ENCODE measurements at places on chromosomes 6 and 20.

DNA sequence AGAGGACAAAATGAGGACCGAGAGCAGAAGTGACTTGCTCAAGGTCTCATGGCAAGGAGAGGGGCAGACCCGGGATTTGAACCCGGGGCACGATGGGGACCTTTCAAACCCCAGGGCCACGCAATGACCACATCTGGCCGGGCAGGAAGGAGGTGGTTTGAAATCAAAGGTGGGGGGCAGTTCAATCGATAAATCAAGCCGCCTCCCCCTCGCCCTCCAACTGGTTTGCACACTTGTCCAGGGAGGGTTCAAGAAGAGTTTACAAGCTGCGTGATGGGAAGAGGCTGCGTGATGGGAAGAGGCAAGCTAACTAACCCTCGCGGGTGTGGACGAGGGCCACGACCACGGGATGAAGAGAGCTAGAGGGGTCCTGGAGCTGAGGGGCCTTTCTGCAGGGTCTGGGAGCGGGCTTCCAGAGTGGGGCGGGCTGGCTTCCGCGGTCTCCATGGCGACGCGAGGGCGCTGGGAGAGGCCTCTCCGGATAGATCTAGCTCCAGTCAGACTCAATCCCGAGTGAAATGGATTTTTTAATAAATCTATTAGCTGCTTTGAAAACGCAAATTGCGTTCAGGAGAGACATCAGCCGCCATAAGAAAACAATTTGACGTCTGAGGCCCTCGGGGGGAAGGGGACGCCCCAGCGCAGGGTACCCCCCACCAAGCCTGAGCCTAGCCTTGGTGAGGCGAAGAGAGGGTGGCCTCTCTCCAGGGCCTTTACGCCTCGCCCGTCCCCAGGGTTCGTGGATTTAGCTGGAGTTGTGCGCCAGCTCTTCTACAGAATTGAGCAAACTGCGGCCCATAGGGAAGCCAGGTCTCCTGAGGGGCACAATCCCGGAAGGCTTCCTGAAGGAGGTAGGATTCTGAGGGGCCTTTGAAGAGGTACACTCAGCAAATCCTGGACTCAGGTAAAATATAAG lies 143.9 kb downstream of the GRM4 start:
- DNase-seq, result no peak

DNA sequence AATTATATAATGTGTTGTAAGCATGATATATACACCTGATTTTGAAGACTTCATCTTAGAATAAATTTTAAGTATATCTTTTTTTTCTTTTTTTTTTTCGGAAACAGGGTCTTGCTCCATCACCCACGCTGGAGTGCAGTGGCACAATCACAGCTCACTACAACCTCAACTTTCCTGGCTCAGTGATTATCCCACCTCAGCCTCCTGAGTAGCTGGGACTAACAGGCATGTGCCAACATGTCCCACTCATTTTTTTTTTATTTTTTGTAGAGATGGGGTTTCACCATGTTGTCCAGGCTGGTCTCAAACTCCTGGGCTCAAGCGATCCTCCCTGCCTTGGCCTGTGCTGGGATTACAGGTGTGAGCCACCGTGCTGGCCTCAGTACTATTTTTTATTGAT lies 17.1 kb downstream of the VPS52 start:
- DNase-seq, result no peak

DNA sequence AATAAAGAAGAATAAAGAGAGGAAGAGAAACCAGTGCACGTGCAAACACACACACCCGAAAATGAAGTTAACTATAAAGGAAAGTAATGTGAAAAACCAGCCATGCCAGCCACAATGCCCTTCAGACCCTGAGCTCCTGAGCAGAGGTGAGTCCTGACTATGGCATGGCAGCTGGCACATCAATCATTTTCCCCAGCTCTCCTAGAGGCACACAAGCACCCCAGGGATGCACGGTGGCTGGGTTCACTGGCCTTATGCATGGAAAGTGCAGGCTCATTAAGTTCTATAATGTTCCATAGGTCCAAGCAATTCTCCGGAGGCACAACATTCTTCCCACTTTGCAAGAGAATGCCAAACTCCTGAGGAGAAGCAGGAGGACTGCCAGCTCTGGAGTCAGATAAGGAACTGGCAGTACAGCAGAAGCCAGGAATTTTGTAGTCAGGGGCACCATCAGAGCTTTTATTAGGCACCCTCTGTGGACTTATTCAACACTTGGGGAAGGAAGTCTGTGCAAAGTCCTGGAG lies 175.0 kb upstream of the PRDM1 start:
- DNase-seq, result no peak

- no peak for DNase-seq
These were observed 19.0 kb downstream of the LRFN2 start for GRCh38 chr6:40568062-40568708.

- DNase-seq, result no peak
These were observed 33.3 kb upstream of the RSPO3 start for GRCh38 chr6:127085181-127085580.

DNA sequence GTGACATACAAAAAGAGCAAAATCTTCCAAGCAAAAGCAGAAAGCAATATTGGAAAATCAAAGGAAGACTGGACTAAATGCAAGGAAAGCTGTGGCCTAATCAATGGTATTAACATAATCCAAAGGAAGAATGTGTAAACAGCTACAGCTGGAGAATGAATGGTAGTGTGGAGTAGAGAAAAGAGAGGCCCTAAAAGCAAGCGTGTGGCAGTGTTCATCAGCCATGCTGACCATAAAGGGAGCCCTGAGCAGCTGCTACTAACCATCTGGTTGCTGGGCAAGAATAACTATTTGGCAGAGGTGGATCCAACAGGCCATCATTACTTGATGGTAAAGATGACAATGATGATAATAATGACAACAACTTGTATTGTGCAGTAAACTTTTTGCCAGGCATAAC lies 148.5 kb upstream of the BEND6 start:
- no peak for DNase-seq

- no peak for DNase-seq
These were observed 68.4 kb downstream of the VEGFA start for GRCh38 chr6:43838276-43839036.

DNA sequence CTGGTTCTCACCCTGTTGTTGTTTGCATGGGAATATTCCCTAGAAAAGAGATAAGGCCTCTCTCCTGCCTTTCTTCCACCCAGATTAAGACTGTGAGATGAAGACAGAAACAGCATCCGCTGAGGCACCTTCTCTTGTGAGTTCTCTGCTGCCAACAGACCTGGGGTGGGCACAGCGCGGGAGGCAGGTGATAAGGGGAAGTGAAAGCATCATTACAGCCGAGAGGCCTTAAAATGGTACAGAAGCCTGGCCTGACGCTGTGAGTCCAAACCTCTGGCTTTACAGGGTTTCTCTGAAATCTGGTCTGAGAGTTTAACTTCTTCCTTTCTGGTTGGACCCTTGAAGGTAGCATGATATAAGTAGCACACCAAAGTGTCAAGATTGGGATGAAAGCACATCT lies 21.0 kb upstream of the IYD start:
- DNase-seq, result no peak

GRCh38 chr6:82251942-82252341 lies 4.4 kb upstream of the IBTK start:
- DNase-seq, result peak; percentile 58

DNA sequence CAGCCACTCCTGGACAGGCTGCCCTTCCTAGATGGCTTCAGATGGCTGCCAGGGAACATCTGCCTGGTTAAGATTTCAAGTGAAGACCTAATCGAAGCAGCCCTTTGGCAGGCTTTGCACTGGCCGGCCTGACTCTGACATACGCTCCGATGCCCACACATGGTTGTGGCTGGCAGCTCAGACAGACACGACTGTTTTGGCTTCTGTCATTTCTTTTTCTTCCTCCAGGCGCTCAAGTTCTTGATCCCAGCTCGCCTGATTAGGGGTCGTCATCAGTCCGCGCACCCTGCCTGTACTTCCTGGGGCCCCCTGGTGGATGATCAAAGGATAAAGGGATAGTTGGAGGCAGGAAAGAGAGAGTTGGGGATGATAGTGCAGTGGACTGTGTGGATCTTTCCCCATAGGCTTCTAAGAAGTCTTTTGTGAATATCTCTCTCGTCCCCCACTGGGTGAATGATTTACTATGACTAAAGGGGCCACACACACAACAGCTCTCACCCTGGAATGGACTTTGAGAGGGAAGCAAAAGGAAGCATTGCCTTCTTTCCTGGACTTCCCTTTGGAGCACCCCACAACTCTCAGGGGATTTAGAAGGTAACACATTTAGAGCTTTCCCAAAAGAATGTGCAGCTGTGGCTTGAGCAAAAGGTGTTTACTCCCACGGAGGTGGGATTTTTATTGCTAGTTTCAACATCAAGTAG lies 21.4 kb upstream of the TRAM2 start:
- DNase-seq, result peak; percentile 34

GRCh38 chr6:109526905-109527628 lies 44.0 kb upstream of the ZBTB24 start:
- DNase-seq, result peak; percentile 66

DNA sequence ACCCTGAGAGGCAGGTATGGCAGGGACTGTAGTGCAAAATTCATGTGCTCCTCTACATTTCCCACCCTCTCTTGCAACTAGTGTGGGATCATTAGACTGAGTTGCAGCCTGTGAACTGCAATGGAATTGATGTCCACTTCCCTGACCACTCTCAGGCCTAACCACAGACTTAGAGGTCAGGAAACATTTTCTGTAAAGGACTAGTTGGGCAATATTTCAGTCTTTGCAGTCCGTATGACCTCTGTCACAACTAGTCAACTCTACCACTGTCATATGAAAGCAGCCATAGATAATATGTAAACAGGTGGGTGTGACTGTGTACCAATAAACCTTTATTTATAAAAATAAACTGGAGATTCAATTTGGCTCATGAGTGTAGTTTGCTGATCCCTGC lies 134.4 kb upstream of the TOP1 start:
- no peak for DNase-seq

DNA sequence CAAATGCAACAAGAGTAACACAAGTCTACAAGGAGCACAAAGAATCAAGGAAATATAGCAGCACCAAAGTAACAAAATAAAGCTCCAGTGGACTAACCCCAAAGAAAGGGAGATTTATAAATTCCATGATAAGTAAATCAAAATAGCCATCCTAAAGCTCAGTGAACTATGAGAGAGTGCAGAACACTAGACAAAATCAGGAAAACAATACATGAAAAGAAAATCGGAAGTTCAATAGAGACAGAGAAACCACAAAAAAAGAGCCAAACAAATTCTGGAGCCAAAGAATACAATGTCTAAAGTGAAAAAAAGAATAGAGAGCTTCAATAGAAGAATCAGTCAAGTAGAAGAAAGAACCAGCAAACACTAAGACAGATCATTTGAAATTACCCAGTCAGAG lies 247.3 kb upstream of the TENT5A start:
- DNase-seq, result no peak

DNA sequence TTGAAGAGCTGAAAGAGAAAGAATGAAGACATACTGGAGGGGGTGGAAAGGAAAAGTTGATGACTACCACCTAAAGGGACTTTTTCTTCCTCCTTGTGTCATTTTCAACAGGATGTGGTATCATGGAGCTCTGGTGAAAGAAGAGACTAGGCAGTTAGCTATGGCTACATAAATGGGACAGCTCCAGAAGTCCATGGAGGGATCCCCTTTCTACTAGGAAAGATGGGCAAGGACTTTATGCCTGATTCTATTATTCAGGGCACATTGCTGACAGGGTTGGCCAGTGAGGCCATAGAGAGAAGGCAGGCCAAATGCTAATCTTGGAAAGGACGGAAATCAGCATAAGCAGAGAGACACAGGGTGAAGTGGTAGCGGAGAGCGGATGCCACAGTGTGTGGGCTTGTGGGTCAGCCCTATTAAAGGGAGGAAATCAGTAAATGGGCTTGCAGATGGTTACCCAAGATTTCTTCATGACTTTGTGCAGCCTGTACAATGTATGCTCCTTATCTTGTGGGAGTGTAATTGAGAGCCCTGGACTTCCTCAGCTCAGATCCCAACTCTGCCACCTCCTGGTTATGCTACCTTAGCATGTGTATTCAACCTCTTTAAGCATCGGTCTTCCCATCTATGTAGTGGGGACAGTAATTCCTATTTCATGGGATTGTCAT lies 77.4 kb upstream of the TMEM170B start:
- no peak for DNase-seq

DNA sequence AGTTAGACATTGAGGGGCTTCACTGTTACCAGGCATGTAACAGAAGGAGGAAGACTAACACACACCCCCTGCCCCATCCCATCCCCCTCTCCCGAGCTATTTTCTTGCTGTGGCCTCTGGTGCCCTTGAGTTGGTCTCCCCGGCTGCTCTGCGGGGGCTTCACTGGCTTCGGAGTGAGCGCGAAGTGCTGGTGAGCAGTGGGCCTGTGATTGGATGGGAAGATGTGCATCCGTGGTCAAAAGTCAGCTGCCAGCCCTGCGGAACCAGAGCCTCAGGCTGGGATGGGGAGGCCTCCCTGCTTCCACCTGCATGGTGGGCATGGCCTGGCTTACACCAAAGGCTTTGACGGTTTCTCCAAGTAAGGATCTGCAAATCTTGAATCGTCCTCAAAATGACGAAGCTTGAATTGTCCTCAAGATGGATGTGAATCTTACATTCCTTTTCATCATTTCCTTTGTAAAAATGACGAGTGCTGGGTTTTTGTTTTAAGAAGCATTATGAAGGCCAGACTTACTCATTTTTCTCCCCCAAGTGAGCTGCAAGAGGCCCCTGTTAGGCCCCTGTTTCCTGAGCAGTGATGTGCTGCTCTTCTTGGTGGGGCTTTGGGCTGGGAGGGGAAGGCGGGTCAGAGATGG lies 23.7 kb downstream of the SPATA2 start:
- no peak for DNase-seq

- no peak for DNase-seq
These were observed 6.2 kb downstream of the TRIM38 start for GRCh38 chr6:25968769-25969168.

- no peak for DNase-seq
These were observed 64.0 kb downstream of the KIF13A start for GRCh38 chr6:17923401-17923863.

- DNase-seq, result no peak
These were observed 50.3 kb upstream of the PREP start for GRCh38 chr6:105452924-105453756.

- DNase-seq, result no peak
These were observed 460.5 kb upstream of the ARID1B start for GRCh38 chr6:156316583-156317125.

DNA sequence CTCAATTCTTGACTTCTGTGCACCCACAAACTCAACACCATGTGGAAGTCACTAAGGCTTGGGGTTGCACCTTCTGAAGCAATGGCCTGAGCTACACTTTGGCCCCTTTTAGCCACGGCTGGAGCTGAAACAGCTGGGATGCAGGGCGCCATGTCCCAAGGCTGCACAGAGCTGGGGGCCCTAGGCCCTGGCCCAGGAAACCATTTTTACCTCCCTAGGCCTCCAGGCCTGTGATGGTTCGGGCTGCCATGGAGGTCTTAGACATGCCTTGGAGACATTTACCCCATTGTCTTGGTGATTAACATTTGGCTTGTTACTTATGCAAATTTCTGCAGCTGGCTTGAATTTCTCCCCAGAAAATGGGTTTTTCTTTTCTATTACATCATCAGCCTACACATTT lies 86.9 kb downstream of the MTFR2 start:
- DNase-seq, result no peak

Data from NCI-H748 treated with DMSO at 0.1 percent for 48 hours (cell line).